Erythroblast (primary cell): ENCODE measurements at places on chromosomes 7 and 10.

DNA sequence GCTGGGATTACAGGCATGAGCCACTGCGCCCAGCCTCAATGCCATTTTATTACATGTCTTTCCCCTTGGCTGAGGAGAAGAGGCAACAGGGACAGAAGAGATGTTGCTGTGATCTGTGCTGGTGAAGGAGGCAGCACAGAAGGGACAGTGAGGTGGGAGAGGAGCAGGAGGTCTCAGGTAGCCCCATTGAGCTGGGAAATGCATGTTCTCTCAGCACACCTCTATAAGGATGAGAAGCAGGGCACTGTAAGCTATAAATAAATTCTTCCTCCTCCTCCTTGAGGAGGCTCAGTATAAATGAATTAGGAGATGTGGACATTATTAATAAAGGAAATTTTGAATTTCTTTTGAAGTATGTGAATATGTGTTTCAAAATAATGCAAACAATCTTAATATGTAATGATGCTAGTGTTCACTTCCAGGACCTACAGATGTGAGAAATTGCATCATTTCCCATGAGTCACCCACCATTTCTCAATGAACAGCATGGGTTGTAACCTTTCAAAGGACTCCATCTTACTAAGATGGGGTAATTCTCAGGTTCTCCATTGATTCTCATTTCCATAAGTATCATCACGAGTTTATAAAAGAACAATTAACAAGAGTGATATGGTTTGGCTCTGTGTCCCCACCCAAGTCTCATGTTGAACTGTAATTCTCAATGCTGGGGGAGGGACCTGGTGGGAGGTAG lies 88.9 kb upstream of the ODAD2 start:
- peak; percentile 19 for DNase-seq

DNA sequence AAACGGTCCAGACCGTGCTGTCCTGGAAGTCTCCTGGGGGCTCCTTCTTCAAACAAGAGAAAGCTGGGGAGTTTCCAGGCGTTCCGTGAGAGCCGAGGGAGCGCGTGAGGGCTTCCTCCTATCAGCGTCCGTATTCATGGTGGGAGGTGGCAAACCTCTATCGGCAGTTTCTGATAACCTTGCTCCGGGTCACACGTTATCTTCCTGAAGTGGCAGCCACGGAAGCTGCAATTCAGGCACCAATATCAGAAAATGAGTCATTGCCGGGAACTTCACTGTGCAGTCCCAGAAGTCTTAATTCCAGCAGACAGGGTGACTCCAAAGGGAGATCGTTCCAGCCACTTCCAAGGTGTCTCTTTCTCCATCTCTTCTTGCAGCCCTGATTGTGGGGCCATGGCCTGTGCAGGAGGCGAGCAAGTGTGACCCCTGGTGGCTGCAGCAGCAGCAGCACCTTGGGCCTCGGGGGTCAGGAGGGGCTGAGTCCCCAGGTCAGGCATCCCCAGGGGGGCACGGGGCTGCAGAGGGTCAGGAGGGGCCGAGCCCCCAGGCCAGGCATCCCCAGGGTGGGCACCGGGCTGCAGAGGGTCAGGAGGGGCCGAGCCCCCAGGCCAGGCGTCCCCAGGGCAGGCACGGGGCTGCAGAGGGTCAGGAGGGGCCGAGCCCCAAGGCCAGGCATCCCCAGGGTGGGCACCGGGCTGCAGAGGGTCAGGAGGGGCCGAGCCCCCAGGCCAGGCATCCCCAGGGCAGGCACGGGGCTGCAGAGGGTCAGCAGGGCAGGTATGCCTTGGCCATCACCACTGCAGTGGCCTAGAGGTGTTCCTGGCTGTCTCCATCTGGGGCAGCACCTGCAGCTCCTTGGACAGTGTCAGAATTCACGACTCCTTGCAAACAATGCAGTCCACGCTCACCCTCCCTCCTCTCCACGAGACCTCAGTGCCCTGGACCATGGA lies 538.7 kb downstream of the DNAJB6 start:
- DNase-seq = peak; percentile 7

DNA sequence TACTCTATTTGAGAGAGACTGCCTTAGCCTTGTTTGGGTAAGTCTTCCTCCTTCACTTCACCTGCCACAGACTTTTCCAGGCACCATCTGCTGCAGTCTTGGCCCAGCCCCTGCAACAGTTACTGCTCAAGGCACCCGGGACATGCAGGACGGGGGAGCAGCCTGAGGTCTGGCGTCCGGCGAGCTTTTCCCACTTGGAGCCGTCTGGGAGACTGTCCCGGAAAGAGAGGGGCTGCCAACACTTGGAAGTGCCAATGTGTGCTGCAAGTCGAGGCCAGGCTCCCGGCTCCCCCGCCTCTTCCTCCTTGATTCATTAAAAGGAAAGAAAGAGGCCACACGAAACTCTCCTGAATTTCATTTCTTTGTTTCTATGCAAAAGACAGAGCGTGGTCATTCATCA lies 13.7 kb downstream of the HTRA1 start:
- no peak for DNase-seq

DNA sequence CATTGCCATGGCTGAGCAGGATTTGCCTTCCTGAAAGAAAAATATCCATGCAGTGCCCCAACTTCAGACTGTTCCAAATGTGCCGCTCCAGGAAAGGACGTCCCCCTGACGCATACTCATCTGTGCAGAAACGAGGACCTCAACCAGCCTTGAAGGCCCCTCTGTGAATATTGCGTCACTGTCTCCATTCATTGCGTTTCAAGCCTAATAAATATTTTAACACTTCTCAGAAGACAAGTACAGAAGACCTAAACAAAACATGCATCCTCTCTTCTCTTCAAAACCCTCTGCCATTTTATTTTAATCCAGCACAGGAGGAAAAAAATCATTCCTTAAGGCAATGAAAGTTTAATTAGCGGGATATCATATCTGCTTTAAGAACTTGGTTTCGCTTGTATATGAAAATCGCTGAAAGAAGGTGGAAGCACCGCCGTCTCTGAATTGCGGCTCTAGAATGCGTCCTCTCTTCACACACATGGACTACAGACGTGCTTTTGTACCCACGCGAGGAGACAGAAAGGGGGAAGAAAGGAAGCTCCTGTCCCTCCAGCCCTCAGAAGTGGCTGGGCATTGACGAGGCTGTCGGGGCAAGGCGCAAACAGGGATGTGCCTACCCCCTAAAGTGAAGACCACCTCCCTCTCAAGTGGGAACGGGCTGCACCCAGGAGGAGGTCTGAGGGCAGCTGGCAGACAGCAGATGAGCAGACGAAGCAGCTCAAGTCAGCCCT lies 36.8 kb downstream of the RGS10 start:
- DNase-seq = no peak
